Head of caudate nucleus (tissue), 42 donors: ENCODE measurements at places on chromosomes 12 and 14.

- no peak for DNase-seq
Measured at GRCh38 chr12:48279601-48280000, 71.1 kb downstream of the ZNF641 start.

- DNase-seq: no peak
Measured at GRCh38 chr12:80715713-80716249, 931 bp upstream of the MYF5 start.

- no peak for DNase-seq
Measured at GRCh38 chr14:64704743-64705380, 638 bp downstream of the PLEKHG3 start.

GRCh38 chr12:111455448-111456320 is 50.0 kb downstream of the SH2B3 start:
- no peak for DNase-seq

- DNase-seq: no peak
Measured at GRCh38 chr12:49824895-49825294, 3.3 kb downstream of the NCKAP5L start.

DNA sequence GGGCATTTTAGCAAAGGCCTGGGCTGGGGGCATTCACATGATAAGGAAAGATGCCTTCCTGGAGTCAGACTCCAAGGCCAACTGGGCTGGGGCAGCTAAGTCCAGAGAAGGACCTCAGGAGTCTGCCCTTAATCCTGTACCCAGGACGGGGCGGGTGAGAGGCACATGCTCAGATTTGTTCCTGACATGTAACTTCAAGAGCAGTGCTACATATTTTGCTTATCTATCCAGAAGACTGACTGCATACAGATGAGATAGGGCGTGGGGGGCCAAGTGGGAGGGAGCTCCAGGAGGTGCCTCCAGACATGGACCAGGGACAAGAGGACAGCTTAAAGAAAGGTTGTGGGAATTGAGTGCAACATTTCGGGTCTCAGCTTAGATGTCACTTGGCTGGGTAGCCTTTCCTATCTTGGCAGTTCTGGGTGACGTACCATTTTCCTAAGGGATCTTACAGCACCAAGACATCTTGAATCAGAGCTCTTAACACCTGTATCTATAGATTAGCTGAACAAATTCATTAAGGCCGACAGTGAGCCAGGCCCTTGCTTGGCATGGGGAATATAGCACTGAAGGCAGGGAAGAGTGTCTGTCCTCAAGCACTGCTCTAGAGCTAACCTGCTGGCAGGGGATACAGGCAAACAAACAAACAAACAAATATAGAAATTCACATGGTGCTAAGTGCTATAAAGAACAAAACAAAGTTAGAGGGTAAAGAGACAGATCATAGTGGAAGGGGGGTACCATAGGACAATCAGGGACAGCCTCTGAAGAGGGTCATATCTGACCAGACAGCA is 61.2 kb downstream of the PTPN21 start:
- no peak for DNase-seq

- DNase-seq: no peak
Measured at GRCh38 chr14:53744857-53745256, 211.8 kb downstream of the BMP4 start.

DNA sequence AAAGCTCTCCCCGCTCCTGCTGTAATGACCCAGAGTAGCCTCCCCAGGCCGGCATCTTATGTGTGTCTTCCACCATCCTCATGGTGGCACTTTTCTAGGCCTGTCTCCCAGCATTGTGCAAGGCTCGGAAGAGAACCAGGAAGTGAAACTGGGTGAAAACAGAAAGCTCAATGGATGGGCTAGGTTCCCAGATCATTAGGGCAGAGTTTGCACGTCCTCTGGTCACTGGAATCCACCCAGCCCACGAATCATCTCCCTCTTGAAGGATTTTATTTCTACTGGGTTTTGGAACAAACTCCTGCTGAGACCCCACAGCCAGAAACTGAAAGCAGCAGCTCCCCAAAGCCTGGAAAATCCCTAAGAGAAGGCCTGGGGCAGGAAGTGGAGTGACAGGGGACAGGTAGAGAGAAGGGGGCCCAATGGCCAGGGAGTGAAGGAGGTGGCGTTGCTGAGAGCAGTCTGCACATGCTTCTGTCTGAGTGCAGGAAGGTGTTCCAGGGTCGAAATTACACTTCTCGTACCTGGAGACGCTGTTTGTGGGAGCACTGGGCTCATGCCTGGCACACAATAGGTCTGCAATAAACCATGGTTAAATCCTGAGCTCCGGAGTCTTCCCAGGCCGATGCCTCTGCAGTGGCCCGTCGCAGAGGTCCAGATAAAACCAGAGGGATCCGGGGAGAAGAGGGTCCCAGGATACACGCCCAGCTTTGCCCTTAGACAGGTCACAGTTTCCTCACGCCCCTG is 15.6 kb downstream of the ACVRL1 start:
- peak; percentile 29 for DNase-seq

DNA sequence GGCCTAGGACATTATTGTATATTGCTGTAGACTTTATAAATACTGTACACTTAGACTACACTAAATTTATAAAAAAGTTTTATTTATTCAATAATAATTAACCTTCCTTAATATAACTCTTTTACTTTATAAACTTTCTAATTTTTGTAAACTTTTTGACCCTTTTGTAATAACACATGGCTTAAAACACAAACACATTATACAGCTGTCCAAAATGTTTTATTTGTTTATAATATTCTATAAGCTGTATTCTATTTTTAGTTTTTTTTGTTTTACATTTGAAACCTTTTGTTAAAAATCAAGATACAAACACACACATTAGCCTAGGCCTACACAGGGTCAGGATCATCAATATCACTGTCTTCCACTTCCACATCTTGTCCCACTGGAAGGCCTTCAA is 190.0 kb downstream of the BMP4 start:
- no peak for DNase-seq

- DNase-seq: no peak
Measured at GRCh38 chr12:77382096-77382742, 316.9 kb upstream of the E2F7 start.

DNA sequence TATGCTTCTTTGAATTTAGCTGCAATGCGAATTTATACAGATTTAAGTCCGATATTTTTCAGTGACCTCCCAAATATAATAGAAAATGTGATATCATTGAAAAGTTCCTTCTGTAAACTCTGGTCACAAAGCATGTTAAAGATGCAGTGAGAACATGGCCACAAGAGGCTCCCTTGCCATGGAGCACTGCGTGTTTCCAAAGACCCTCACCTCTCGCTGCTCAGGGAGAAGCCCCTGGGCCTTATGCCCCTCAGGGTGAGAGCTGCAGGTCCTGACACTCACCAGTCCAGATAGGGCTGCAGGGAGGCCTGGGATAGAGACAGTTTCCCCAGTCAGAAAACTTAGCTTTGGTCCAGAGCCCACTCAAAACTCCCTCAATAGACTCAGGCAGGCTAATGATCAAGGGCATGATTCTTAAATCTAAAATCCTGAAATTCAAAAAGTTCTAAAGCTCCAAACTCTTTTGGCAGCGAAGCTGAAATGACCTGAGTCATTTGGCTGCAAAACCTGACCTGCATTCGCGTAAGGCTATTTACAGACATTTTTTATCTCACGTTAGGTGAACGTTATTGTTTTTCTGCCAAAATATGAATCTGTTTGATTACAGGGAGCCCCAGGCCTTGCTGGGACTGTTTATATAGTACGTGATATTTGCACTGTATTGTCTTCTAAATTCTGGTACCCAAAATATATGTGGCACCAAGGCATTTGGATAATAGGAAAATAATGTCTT is 67.8 kb downstream of the CAPZA3 start:
- no peak for DNase-seq

DNA sequence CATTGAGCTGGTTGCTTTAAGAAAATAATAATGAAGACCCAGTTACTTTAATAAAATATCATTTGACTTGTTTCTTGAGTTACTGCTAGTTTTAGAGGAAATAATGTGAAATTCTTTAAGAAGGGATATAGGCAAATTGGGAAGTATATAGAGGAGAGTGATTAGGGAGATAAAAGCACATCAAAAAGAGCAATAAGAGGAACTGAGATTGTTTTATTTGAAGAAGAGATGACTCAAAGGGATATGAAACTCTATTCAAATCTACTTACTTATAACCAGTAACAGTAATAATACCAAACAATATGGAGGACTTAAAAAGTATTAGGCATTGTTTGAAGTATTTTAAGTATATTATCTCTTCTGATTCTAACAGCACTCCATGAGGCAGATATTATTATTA is 37.1 kb downstream of the LRRK2 start:
- DNase-seq: no peak

GRCh38 chr12:130254461-130255276 is 83.0 kb upstream of the PIWIL1 start:
- peak; percentile 52 for DNase-seq

GRCh38 chr14:69002069-69002468 is 23.0 kb upstream of the ACTN1 start:
- DNase-seq: no peak

DNA sequence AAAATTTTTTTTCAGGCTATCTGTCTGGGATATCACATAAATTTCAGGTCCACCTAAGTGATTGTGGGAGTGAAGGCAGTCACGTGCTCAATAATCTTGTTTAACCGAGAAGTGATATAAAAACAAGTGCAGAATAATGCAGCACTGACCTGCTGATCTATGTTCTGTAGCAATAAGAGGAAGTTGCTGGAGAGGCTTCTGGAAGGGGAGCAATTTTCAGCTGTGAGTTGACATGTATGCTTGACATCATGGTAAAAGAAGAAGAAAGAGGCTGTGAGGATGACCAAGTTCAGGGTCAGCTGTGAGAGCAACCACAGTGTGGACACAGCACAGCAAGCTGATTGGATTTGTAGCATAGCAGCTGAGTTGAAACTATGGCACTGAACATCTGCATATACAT is 172.0 kb upstream of the PELI2 start:
- no peak for DNase-seq

DNA sequence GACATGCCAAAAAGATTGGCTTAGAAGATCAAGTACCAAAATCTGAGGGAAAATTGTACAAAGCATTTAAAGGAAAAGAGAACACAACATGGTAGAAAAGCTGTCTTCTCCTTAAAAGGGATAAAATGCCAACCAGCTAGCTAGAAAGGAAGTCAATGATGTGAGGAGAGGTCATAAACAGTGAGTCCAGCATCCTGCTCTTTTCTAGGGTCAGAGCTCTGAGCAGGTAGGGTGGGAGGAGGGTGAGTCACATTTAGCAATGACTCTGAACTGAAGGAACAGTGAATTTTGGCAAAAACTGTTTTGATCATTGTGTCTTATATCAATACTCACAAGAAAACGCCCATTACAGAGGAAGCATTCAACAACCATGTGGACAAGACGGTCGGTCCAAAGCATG is 322.3 kb downstream of the DAD1 start:
- DNase-seq: no peak

- no peak for DNase-seq
Measured at GRCh38 chr12:40439771-40440492, 215.1 kb downstream of the LRRK2 start.

DNA sequence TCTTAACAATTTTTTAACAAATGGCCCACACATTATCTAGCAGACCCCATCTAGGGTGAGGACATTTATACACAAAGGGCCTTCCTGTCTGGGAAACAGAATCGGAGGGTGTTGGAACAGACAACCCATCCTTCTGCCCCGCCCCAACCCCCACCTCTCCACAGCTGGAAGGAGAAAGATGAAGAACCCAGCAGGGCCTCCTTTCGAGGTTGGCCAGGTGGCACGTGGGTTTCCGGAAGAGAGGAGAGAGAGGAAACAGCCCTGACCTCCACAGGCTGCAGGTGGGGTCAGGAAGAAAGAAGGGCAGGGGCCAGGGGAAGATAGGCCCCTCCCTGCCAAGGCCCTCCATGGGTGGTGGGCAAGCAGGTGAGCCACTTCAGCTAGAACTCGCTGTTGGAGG is 57.2 kb downstream of the LRRC74A start:
- no peak for DNase-seq

DNA sequence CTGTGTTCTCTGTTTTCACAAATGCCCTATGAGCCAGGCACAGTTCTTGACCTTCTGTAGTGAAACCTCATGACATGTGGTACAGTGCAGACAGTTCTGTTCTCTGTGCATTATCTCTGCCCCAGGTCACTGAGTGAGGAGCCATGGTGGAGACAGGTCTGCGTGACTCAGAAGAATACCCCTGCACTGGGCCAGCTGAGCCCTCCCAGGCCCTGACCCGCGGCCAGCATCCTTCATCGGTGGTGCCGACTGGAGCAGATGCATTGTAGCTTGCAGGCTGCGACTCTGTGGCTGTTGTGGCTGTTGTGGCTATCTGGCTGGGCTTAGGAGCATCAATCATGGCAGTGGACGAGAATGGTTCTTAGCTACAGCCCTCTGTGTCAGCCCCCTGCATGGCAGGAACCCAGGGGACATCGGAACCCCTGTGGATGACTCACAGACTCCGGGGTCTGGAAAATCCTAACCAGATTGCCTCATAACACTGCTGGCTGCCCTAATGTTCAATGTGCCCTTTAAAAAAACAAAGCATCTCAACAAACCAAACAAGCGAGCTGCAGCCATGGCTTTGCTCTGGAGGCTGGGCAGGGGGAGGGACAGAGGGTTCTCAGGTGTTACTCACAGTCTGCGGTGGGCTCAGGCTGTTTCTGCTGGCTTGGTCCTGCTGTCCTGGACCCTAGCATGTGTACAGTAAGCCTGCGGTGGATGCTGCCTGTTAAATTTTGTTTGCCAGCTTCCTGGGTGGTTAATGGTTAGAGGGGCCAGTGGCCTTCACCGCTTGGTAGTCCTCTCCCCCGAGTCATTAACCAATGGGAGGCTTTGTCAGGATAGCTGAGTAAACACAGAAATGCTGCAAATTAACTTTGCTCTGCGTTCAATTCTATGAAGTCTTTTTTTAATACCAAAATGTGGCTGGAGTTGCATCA is at the start of gene SERPINA6:
SERPINA6 (minus strand) TSS at position 689 of the 923 bp plus-strand sequence. CDS start 8,688 bp downstream, outside the sequence.
- no peak for DNase-seq

DNA sequence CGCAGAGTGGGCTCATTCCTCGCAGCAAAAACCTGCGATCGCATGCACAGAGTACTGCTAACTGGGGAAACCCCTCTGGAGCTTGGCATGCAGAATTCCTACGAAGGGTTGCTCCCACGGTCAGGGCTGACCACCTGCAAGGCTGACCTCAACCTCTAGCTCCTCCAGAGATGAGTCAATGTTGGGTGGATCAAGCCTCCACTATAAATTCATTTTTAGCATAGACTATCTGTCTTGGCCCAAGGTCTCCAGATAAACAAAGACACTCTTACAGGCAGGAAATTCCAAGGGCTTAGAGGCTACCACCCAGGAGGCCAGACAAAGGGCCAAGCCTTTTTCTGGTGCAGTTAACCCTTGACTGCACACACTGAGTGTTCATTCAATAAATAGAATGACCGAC is 296.5 kb downstream of the TMEM132D start:
- no peak for DNase-seq

GRCh38 chr14:23729720-23730387 is 93.7 kb downstream of the DHRS2 start:
- DNase-seq: no peak

- no peak for DNase-seq
Measured at GRCh38 chr14:94165744-94166143, 8.4 kb upstream of the PPP4R4 start.

GRCh38 chr14:74081491-74081890 is 2.8 kb downstream of the ALDH6A1 start:
- no peak for DNase-seq

- DNase-seq: no peak
Measured at GRCh38 chr12:46126050-46126727, 135.8 kb upstream of the SCAF11 start.
